Osteocyte (in vitro differentiated cells): ENCODE measurements at places on chromosomes 6 and 20. TPM values are rescaled to one million over a fixed set of nuclear protein-coding genes. Genes with fewer than 3 reads are reported as not detected.

DNA sequence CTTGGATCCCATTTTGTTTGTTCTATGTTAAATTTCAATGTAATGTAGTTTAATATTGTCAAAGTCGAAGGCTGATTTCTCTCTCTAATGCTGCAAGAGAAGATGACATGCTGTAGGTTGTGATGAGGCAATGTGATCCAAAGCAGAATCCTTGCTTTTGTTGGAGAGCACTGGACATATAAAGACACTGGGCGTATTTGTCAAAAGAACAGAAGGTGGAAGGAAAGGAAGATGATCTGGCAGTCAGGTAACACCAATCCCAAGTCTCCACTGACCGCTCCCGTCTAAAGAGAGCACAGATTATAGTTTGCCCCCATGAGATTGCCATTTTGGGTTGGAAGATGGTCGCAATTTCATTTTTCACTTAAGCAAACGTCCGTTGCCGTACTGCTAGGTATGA, 935 bp upstream of the RFX6 start:
- DNase-seq = no peak

DNA sequence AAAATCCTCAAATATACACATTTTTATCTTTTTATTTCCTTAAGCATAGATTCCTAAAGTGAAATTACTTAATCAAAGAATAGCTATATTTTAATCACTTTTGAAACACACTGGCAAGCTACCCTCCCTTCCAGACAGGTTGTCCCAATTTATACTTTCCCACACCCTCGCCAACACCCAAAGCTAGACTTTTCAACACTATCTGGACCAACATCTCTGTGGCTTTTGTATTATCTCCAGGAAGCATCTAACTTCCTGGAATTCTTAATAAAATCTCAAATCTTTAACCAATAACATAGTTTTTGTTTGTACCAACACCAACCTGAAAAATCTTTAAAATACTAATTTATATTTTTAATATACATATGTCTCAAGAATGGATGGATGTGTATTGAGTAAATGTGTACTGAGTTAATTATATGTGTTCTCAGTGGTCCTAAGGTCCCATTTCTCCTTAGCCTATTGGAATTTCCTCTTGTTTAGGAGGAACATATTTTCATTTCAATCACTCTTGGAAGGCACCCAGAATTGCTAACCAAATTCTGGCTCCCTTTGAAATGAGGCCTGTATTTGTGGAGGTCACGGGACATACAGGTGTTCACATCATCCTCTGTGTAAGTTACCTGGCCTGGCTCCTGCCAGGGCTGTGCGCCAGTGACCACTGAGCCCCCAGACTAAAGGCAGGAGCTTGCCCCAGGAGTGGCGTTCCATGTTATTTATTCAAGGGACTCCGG, 17.4 kb upstream of the GFOD1 start:
- DNase-seq = peak; percentile 40

- DNase-seq = no peak
These were observed 31.0 kb downstream of the SNX9 start for GRCh38 chr6:157853902-157854502.

- no peak for DNase-seq
These were observed 69.8 kb downstream of the ZMYND8 start for GRCh38 chr20:47286681-47287080.

DNA sequence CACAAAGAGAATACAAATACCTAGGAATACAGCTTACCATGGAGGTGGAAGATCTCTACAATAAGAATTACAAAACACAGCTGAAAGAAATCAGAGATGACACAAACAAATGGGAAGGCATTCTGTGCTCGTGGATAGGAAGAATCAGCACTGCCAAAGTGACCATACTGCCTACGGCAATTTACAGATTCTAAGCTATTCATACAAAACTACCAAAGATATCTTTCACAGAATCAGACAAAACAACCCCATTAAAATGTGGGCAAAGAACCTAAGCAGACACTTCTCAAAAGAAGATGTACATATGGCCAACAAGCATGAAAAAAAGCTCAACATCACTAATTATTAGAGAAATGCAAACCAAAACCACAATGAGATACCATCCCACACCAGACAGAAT, 133.2 kb upstream of the SSTR4 start:
- no peak for DNase-seq

- DNase-seq = no peak
These were observed 102.6 kb downstream of the ATP9A start for GRCh38 chr20:51665543-51666118.

CPNE5 gene
- total RNA-seq = not detected in 2 replicates
